ENCODE measurements at places on chromosomes 5 and 9.

DNA sequence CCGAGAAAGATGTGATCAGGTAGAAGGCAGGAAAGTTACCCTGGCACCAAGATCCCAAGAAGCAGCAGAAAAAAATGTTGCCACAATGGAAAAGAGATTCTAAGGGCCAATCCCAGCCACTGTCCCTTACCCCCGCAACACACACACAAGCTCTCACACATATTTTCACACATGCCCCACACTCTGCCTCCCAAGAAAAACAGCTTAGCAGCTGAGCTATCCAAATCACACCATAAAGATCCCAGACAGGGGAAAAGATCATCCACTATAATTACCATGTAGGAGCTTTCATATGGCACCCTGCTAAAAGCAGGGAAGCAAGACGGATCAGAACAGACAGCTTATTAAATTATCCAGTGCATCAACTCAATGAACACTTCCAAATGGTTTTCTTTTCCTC, 143.4 kb downstream of the FAM114A2 start:
- DNase-seq: no peak

- no peak for DNase-seq
These were observed 29.8 kb downstream of the ANKS6 start for GRCh38 chr9:98766586-98766985.

DNA sequence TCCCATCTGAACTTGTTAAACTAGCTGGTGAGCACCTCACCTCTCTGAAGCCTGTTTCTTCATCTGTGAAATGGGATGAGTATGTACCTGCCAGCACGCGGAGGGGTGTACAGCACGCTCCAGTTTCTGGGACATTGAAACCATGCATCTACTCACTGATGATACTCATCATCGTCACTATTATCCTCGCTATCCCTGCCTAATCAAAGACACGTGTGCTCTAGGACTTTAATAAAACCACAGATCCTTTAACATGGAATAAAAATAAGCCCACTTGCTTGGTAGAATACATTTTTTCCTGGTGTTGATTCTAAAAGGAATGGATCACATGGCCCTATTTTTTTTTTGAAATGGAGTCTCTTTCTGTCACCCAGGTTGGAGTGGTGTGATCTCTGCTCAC, 37.3 kb upstream of the POMT1 start:
- DNase-seq: no peak

GRCh38 chr5:45793638-45794532, 97.7 kb upstream of the HCN1 start:
- no peak for DNase-seq

- DNase-seq: peak; percentile 61
These were observed 1.3 kb downstream of the FBXL7 start for GRCh38 chr5:15501091-15501791.

GRCh38 chr5:139633295-139634027, 14.7 kb upstream of the CXXC5 start:
- peak; percentile 77 for DNase-seq

DNA sequence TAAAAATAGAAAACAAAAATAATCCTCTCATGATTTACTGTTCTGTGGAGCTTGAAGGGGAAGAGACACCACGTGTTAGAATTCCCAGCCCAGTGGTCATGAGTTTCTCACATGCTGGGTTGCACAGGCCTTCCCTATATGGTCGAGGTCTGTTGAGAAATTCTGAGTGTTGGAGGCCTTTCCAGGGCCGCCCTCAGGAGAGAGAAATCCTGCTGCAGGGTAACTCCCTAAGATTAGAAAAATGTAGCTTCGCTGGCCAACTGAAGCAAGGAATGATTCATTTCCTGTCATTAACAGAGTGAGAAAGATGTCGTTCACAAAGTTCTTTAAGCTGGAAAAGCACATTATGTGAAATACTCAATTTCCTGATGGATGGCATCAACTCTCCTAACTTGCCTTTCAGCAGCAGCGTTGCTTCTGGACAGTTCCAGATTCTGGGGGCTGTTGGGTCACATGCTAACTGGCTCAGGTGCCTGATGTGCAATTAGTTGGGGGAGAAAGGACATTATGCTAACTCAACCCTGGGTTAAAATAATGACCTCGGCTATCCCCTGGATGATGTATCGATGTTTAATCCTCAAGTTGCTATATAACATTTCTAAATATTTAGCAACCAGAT, 104.8 kb upstream of the CD180 start:
- DNase-seq: peak; percentile 77

DNA sequence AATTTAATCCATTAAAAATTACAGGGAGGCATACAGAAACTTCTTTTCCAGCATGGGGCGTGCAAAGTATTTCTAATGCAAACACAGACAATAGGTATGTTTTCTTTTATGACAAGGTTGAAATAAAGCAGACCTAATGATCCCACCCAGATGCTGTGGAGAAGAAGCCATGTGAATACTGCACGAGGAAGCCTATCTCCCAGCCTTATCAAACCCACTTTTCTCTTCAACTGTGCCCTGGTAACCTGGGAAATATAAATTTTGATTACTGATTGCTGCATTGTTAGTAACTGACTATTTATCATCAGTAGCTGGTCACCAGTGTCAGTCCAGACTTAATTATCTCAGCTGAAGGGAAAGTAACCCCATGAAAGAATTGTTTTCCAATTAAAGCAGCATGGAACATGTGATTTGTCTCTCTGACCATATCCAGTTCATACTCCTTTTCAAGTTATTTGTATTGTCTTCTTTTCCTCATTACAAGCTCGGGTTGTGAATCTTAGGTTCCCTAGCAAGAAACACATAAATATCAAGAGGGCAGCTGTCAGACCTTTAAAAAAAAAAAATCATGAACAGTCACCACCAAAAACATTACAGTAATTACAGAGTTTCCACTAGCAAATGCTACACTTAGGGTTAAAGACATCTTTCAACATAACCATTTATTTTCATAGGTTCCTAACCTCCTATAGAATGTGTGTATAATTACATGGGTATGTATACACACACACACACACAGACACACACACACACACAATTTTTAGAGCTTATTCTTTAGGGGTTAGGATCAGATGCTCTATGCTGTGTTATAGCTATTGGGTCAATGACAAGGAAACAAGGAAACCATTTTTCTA, 50.3 kb downstream of the SEMA6A start:
- no peak for DNase-seq

GRCh38 chr5:77709993-77710685, 66.0 kb downstream of the TBCA start:
- DNase-seq: no peak

GRCh38 chr9:80948876-80949275, 740.5 kb downstream of the TLE1 start:
- no peak for DNase-seq

GRCh38 chr9:88310310-88310980, 77.8 kb upstream of the SPIN1 start:
- DNase-seq: no peak

DNA sequence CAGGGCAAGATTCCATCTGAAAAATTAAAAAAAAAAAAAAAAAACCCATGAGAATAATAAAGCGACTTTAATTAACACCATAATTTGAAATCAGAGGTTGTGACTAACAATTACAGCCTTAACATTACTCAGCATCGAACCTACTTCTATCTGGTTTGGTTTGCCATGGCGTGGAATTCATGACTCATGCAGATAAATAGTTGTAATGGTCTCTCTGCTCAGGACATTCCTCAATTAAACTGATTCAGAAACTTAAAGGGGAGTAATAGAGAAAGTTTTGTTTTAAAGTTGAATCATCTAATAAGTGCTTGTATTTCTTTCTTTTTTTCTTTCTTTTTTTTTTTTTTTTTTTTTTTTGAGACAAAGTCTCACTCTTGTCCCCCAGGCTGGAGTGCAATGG, 135.5 kb downstream of the SPATA31D1 start:
- DNase-seq: no peak

- DNase-seq: no peak
These were observed 498.6 kb downstream of the EBF1 start for GRCh38 chr5:158601118-158601517.

DNA sequence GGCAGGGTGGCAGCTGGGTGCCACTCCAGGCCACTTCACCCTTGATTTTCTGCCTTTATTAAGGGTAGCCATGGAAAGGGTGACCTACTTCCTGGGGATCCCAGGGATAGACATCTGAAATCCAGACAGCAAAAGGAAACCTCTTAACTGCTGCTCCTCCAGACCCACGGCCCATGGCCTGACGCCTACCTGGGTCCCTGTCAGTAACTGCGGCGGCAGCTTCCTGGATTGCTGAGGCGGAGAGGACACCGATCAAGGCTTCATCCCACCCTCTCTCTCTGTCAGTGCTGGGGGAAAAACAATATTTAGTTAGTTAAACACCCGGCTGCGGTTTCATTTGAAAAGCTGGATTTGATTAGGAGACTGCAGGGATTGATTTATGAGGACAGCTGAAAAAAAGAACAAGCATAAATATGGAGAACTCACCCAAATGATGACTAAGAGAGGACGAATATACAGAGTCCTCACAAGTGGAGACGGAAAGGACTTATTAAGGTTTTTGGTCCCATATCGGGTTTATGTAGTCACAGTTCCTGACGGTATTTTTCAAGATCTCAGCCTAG, 158.7 kb upstream of the KLF4 start:
- DNase-seq: no peak

GRCh38 chr9:123984802-123985201, 26.8 kb upstream of the LHX2 start:
- DNase-seq: no peak

- DNase-seq: no peak
These were observed 71.1 kb downstream of the EHMT1 start for GRCh38 chr9:137689745-137690529.
